ENCODE measurements at places on chromosomes 4 and X.

DNA sequence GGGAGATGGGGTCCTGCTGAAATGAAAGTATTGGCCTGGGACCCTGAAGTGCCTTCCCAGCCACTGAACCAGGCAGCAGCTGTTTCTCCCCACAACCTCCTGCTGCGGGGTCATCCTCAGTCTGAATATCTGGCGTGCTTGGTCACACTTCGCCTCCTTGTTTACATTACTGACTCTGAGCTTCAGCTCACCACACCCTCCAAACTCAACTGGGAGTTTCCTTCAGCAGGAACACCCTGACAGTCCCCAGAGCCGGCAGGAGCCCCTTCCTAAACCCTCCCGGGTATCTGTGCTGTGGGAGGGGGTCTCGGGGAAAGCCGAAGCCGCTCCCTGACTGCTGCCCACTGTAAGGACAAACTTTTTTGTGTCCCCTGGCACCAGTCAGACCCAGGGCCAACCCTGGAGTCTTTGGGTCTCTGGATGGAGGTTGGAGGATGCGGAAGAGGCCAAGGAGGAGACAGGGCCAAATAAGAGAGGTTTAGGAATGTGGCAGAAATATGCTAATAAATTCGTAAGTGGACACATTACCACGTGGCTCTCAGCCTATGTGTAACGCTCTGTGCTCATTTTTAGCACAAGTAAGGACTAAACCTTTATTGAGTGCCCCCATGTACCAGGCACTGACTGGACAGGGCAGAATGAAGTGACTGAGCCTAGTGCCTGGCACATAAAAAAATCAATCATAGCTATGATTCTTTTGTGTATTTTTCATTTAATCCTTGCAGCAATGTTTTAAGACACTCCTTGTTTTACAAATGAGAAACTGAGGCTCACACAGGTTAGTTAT, 20.7 kb downstream of the FHDC1 start:
- DNase-seq, result no peak

DNA sequence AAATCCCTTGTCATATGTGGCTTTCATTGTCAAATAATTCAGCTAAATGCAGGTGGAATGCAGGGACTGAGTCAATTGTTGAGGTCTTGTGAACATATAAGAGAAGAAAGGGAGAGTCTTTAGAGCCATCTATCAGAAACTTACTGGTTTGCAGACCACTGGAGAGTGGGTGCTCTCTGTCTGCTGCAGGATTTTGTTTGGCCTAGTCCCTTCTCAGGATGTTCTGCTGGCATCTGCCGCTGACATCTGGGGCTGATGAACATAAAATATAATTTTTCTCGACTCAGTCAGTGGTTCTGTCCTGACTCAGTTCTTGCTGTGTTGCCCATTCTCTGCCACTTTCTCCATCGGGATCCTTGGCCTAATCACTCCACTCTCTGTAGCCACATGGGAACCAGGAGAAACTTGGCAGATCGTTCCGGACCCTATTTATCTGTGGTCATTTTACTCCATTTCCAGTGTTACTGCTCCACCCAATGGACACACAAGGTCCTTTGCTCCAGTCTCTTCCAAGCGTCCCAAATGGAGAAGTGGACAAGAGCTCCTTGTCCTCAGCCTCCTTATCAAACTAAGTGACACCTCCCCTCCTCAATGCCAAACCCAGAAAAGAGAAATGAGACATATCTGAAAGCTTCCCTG, 436.2 kb downstream of the FAT4 start:
- DNase-seq, result peak; percentile 53

DNA sequence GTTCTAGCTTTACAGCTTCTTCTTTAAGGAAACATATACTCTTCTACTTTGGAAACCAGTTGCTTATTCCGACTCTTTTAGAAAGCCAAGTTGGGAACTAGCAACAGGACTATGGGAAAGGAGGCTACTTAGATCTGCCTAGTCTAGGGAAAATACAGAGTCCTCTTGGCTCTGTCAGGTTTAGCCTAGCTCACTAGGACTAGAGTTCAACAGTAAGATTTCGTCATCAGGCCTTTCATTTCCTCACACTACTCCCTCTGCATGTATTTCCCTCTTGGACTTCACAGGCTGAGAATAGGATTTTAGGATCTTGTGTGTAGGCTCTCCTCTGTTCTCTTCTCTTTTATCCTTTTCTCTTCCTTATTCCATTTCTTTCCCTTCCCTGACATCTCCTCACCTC, 409.8 kb downstream of the AR start:
- DNase-seq, result no peak

DNA sequence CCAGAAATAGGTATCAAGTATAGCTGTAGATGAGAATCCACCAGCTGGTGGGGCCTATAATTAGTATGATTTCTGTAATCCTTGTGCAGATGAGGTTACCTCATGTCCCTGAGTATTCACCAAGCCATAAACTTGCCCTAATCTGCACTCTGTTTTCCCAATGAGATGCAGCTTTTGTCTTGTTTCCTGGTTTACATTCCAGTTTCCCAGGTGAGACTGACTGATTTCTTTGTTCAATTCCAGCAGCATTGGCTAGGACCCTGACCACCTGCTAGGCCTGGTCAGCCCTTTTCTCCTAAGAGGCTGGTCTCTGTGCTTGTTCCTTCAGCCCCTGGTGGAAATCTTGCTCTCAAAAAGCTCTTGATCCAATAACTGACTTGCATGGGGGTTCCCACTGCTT, 44.6 kb downstream of the GABRB1 start:
- no peak for DNase-seq

GRCh38 chr4:8225706-8226443, 26.8 kb downstream of the SH3TC1 start:
- DNase-seq, result no peak

DNA sequence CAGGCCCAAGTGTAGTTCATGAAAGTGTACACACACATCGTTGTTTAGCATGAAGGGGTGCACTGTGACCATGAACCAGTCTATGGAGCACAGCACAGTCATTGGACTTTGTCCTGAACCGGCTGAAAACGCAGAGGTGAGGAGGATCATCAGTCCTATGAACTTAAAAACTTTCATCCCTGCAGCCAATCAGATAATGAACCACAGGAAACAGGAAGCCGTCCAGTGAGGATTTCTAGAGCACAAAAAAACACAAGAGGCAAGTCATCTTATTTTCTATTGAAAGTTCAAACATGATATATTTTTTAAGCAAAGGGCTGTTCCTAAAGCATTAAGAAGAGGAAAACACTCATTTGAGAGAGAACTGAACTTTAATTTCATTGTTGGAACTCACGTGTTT, 91.8 kb downstream of the PLAC1 start:
- DNase-seq, result no peak

DNA sequence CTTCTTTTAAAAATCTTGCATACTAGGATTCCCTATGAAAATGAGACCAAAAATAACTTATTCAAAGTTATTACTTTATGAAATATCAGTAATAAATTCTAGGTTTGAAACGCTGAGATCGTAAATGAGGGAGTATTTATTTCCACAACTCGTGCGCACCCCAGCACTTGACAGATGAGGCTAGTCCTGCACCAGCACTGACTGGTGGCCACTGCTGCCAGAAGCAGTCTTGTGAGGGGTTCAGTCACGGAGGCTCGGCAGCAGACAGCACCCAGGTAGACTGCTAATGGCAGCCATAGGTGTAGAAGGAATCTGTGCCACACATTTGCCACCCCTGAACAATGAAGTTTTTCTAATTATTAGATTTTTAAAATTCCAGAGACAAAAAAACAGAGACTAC, 248.7 kb downstream of the CAMK2D start:
- no peak for DNase-seq

DNA sequence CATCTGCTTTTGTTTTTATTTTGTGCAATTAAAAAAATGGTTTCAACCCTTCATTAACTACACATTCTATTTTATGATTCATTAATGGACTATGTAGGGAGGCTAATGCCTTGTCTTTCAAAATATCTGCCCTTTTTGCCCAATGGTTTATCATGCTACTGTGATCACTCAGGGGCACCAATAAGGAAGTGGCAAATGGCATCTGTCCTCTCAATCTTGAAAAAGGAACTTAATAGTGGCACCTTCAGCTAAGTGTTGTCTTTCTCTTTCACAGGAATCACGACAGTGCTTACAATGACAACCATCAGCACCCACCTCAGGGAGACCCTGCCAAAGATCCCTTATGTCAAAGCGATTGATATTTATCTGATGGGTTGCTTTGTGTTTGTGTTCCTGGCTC, 57.1 kb downstream of the COMMD8 start:
- DNase-seq, result no peak

GRCh38 chr4:146643812-146644401, 5.2 kb downstream of the POU4F2 start:
- no peak for DNase-seq

GRCh38 chr4:125624951-125625350, 310.2 kb downstream of the FAT4 start:
- DNase-seq, result no peak

DNA sequence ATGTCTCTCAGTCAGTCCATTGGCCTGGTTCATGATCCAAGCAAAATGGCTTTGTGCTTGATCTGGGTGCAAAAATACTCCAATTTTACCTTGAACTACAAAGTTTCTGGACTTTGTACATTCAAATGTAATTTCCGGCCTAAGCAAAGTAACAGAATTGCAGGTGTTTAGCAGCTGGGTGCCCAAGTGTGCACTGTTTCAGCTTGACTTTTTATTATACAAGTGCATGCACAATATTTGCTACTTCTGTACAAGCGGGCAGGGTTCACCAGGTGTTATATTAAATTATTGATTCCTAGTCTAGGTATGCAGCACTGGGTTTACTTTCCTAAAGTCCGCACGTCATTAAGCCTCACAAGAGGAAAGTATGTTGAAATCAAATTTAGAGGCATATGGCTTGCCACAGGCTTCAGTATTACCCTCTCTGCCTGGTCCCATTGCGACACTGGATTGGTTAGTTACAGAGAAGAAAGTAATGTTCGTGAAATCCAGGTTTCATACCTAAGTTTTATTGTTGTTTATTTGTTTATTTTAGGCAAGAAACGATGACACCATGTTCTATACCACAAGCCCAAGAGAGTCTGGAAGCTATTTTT, 376.9 kb upstream of the CTSO start:
- DNase-seq, result no peak

DNA sequence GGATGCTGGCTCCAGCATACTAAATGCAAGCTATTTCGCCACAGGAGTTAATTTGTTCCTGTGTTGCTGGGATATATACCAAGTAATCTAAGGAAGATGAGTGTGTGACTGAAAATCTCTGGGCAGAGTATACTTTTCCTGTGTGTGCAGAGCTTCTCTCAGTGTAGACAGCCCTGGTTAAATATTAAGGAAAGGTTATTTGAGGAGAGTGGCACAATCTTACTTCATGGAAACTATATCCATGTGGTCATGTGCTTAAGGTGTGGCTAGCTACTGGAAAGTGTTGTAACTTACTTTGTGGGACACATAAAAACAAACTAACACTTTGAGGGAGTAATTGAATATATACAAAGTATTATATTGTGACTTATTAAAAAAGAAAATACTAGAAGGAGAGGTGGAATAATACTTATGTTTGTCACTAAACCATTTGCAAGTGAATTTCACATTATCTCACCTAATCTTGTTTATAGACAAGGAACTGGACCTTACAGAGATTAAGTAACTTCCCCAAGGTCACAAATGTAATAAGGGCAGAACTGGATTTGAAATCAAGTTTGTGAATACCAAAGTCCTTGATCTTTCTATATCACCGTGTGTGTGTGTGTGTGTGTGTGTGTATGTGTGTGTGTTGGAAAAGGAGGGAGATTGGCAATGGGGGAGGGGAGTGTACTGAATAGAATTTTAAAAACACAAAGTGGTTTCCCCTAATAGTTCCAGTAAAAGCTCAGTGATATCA, 408.2 kb upstream of the NR3C2 start:
- no peak for DNase-seq

DNA sequence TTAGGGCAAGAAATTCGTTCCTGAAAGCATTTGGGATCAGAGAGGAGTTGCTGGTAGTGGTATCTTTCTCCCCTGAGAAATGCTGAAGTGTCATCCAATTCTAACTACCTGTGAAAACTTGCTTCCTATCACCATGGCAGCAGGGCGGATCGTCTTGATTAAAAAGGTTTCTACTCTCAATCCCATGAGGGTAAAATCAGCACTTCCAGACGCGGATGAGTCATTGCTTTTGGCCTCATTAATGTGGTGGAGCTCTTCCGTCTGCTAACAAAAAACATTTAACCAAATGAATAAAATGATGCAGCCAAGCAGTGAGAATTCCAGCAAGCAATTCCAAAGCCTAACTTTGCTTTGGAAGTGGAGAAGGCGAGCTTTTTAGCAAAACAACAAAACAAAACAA, 325.6 kb downstream of the CAMK2D start:
- peak; percentile 91 for DNase-seq

DNA sequence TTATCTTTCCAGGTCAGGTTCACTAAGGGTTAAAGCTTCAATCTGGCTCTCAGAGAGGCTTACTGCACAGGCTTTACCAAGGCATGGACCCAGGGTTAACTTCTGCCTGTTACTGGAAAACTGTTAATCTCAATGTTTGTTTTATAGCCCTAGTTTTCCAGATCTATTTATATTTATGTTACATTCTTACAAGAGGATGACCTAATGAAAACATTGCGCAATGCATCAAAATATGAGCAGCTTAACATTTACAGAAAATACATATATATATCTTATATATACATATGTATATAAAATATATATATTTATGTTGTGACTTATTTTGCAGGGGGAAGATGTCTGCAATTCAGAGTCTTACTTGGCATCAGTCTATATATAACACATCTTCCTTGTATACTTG, 112.3 kb downstream of the PCDH19 start:
- no peak for DNase-seq

GRCh38 chr4:136651932-136652331, 880.4 kb downstream of the PCDH18 start:
- DNase-seq, result no peak

DNA sequence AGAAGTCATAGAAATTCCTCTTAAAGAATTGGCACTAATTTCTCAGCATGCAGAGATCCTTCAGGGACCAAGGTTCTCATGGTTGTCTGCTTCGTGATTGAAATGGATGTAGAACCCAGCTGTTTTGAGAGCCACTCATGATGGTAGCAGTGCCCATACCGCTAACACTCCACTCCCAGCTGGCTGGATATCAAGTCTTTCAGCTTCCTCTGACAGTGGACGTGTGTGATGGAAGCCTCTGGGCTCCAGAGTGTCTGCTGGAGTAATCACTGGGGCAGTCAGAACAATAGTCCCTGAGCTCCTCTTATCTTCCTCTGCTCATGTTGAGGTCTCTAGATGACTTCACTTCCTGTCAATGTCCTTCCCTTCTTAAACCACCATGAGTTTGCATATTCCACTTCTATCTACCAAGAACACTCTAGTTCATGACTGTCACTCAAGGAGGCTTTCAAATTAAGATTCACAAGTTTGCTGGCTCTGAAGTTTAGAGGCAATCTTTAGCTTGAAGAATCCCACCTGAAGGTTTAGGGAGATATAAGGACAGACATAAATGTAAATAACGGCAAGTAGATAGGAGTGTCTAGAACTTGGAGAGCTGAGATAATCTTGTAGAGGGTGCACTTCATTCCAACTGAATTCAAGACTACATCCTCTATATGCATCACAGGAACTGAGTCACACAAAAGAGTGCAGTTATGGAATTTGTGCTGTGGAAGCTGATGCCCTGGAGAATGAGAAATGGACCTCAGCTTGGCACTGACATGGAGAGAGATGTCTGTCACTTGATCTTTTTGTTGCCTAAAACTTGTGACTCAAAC, 64.5 kb upstream of the WDR1 start:
- no peak for DNase-seq

All from stromal cell of bone marrow (primary cell).